Muscle of arm (tissue), 14 donors: ENCODE measurements at places on chromosomes 3 and 15.

- no peak for DNase-seq
Observed at GRCh38 chr15:73695773-73696640, 11.8 kb downstream of the CD276 start.

- no peak for DNase-seq
Observed at GRCh38 chr3:59677747-59678702, 628.2 kb upstream of the CFAP20DC start.

GRCh38 chr15:33119865-33120264, 74.6 kb downstream of the FMN1 start:
- no peak for DNase-seq

- DNase-seq: no peak
Observed at GRCh38 chr3:77256584-77257503, 216.9 kb downstream of the ROBO2 start.
